GF-D8 (cell line): ENCODE measurements at places on chromosomes 13 and 19.
A peak's percentile ranks its signal among the peaks of the same experiment; 100 is the strongest.

GRCh38 chr19:44903602-44904425 lies 1.8 kb upstream of the APOE start:
- no peak for DNase-seq

- no peak for DNase-seq
Measured at GRCh38 chr13:99689955-99690354, 188.7 kb downstream of the TM9SF2 start.

- no peak for DNase-seq
Measured at GRCh38 chr13:104301171-104301975, 1235.2 kb upstream of the SLC10A2 start.

DNA sequence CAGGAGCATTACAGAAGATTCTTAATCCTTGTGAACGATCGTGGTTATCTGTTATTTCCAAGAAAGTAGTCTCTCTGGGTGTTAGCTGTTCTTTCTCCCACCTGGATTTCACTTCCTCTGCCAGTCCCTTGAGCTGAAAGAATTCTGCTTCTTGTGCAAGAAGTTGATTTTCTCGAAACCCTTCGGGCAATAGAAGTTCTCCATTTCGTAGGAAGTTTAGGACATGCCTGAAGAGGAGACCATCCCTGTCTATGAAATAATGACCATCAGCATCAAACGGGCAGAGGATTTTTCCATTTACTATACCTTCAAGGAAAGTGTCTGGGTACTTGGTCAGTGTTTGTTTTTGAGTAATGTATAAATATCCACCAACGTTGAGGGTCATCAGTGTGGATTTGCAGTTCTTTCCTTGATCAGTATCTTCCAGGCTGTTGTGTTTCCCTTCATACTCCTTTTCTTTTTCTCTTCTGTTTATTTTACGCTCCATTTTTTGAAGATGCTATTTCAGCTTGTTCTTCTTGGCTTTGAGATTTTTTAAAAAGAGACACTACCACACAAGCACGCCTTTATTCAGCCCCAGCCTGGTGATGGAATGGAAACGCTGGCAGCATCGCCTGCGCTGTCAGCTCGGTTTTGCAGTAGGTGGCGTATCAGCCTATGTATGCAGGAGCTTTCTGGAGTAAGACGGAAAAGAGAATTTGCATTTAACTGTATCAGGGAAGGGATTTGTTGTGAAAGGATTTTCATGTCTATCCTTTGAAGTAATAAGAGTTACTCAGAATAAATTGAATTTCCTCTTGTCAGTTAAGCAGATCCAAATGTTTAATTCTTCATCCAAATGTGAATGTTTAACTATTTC lies 6.5 kb downstream of the KCTD4 start:
- no peak for DNase-seq

DNA sequence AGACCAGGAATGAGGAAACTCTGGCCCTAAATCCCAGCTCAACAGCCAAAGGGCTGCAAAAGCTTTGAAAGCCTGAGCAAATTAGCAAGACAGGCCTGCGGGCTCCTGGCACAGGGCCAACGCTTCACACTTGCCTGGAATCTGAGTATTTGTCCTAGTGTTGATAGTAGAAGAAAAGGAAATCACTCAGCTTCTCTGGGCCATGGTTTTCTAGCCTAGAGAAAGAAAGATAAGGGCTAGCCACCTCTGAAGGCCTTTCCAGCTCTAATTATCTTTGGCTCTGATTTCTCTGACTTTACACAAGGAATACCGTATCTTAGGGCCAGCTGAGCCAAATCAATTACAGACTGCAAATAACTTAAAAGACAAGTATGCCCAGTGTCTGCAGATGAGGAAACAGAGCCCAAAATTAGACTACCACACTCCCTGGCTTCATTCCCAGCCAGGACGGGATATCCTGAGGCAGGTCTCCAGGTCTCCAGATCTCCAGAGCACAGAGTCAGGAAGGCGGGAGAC lies 69.6 kb downstream of the STK24 start:
- DNase-seq = no peak

- no peak for DNase-seq
Measured at GRCh38 chr19:12782174-12782423, 6.7 kb upstream of the HOOK2 start.

GRCh38 chr13:104961246-104961645 lies 1574.2 kb downstream of the EFNB2 start:
- no peak for DNase-seq

DNA sequence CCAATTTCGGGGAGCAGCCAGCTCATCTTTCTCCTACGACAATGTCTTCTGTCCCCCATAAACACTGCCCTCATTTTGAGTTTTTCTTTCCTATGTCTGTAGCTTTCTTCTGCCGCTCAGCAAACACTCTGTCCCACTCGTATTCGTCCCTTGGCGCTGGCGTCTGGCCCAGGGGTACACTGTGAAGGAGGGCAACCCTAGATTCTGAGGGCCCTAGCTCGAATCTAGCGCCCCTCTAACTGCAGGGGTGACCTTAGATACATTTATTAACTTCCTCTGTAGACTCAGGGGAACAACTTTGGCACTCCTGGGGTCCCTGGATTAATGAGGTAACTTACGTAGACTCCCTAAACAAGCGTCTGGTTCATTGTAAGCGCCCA lies 677 bp upstream of the LRCH1 start:
- no peak for DNase-seq

DNA sequence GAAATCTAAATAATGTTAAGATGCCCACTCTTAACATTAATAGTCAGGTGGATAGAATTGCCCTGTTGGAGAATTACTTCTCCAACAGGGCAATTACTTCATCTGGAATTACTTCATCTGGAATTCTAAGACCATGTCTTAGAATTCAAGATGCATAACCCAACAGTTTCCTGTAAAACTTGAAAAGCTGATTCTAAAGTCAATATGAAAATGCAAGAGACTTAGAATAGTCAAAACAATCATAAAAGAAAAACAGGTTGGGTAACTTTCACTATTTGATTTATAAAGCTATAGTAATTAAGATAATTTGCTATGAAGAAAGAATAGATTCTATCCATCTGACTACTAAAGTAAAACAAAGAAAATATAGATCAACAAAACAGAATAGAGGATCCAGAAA lies 75.2 kb downstream of the ABCC4 start:
- no peak for DNase-seq

- DNase-seq = no peak
Measured at GRCh38 chr19:42191855-42192254, 25.6 kb downstream of the DEDD2 start.

GRCh38 chr13:102769679-102770078 lies 3.9 kb downstream of the TEX30 start:
- DNase-seq = no peak

GRCh38 chr13:21434588-21434987 lies 24.5 kb downstream of the ZDHHC20 start:
- no peak for DNase-seq

DNA sequence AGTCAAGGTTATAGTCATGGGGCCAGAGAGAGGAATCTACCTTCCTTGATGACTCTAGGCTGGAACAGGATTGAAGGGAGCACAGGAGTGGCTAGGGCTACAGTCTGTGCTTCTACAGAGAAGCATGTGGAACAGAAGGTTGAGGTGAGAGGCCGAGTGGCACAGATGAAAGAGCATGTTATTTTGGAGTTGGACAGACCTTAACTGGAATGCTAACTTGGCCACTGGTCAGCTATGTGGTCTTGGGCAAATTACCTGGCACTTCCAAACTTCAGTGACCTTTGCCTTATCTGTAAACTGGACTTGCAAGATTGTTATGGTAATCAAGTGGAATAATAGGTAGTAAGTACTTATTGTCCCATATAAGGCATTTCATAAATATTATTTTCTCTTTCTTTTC lies 252.7 kb downstream of the KCNRG start:
- DNase-seq = no peak

GRCh38 chr19:35889370-35890112 lies 10.8 kb downstream of the NFKBID start:
- no peak for DNase-seq

DNA sequence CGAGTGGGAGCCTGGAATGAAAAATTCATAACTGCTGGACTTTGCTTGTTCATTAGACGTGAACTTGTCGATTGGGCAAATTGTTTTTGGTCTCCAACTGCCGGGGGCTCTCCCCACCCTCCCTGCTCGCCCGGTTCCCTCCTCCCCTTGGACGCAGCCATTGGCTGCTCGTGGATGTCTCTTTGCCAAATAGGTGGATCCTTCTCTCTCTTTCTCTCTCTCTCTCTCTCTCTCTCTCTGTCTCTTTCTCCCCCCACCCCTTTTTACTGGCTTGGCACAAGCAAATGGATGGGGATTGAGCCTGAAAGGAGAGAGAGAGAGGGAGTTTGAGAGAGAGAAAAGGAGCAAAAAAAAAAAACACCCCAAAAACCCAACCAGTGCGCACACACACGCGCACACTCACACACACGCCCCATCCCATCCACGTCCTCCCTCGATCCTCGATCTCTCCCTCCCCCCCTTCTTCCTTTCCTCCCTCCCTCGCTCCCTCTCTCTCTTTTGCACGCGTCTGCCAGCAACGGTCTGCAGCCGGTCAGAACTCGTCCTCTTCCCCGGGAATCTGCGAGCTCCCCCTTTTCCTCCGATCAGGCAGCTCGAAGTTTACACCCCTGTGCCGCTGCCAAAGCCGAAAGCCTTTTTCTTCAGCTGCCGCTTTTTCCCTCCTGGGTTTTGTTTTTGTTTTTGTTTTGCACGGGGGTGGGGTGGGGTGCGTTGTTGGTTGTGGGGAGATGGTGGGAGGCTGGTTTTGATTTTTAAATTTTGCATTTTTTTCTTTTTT lies 27.8 kb downstream of the NFIX start:
- peak; percentile 87 for DNase-seq

DNA sequence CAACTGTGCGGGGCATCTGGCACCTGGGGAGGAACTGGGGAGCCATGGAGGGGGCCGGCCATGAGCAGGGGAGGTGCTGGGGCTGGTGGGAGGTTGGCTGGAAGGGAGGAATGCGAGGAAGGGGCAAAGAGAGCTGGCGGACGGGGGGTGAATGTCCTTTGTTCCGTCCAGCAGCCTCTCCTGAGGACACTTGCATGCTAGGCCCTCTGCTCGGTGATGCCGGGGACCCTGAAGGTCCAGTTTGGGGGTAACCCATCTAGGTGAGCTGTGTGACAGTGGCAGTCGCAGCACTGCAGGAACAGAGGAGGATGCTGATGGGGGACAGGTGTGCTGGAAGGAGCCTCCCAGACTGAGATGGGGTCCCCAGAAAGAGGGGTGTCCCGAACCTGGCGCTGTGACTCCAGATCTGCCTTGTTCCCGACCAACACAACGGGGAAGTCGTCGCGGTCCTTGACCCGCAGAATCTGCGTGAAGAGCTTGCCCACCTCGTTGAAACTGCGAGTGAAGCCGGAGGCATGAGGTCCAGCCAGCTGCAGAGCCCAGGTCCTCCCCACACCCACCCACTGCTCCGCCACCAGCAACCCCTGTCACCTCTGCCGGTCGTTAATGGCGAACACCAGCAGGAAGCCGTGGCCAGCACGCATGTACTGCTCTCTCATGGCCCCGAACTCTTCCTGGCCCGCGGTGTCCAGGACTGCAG lies 3.6 kb downstream of the RRAS start:
- DNase-seq = no peak

DNA sequence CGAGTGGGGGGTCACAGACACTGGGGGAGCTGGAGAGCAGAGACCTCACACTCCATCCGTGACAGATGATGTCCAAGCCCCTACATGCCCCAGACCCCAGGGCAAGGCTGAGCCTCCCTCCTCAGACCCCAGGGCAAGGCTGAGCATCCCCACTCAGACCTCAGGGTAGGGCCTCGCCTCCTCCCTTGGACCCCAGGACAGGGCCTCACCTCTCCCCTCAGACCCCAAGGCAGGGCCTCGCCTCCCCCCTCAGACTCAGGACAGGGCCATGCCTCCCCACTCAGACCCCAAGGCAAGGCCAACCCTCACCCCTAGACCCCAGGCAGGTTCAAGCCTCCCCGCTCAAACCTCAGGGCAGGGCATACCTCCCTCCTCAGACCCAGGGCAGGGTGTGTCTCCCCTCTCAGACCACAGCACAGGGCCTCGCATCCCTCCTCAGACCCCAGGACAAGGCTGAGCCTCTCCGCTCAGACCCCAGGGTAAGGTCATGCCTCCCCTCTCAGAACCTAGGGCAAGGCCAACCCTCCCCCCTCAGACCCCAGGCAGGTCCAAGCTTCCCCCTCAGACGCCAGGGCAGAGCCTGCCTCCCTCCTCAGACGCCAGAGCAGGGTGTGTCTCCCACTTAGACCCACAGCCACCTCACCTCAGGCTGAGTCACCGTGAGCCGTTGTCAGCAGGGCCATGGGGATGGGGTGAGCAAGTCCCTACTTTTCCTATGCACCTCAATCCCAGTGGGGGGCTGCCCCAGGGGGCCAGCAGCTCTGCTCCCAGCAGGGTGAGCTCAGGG lies 1.7 kb upstream of the S1PR4 start:
- no peak for DNase-seq

GRCh38 chr13:85974608-85975366 lies 175.6 kb upstream of the SLITRK6 start:
- no peak for DNase-seq

GRCh38 chr13:108733022-108733560 lies 103.7 kb downstream of the MYO16 start:
- no peak for DNase-seq

DNA sequence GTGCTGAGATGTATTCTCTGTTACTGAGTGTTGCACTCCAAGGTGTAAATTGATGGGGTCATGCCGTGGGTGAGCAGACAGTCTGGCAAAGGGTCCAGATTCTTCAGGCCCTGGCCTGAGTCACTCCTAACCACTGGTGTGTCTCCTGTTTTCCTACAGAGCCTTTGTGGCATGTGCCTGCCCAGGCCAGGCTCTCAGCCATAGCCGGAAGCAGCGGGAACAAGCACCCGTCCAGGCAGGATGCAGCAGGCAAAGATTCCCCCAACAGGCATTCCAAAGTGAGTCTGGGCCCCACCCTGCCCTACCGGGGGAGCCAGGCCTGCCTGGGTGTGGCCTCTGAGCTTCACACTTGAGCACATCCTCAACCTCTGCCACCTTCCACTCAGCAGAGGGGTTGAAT lies 61.9 kb downstream of the DPF1 start:
- no peak for DNase-seq

GRCh38 chr13:113647351-113648215 lies 10.4 kb downstream of the ATP4B start:
- peak; percentile 19 for DNase-seq

DNA sequence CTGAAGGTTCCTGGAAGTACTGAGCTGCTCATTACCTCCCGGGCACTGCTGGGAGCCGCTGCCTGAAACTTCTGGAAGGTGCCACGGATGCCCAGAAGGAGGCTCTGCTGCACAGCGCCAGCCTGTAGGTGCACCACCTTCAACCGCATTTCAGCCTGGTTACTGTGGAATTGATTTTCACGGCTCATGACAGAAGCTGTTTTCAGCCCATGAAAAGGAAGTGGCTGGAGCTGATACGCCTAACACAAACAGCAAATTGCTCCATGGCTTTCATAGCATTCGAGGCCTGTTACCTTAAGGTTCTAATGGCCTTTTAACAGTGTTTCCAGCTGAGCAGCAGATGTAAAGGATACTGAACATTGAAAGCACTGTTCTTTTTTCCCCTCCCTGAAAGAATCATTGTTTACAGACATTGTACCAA lies 22.0 kb downstream of the GPC6 start:
- no peak for DNase-seq

DNA sequence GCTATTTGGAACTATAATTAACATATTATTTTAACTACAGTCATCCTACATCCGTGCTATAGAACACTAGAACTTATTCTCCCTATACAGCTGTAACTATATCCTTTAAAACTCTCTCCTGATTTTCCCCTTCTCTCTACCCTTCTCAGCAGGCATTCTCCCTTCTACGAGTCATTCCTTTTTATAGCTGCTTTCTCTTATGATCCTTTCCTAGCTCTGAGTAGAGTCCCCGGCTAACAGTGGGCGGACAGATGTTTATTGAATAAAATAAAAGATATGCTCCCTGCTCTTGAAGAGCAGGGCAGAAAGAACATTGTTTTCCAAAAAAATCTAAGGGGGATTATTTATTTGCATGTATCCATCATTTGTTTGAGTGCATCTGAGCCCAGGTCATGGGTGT lies 246.5 kb upstream of the TMTC4 start:
- DNase-seq = no peak
